ENCODE measurements at places on chromosomes 4 and X.
A peak's percentile ranks its signal among the peaks of the same experiment; 100 is the strongest.

GRCh38 chrX:150558424-150558823 lies 10.0 kb upstream of the MTM1 start:
- no peak for DNase-seq

DNA sequence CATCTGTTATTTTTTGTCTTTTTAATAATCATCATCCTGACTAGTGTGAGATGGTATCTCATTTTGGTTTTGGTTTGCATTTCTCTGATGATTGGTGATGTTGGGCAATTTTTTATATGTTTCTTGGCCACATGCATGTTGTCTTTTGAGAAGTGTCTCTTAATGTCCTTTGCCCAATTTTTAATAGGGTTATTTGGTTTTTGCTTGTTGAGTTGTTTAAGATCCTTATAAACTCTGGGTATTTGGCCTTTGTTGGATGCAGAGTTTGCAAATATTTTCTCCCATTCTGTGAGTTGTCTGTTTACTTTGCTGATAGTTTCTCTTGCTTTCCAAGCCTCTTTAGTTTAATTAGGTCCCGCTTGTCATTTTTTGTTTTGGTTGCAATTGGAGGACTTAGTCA lies 152.1 kb upstream of the MED14 start:
- DNase-seq = peak; percentile 22

DNA sequence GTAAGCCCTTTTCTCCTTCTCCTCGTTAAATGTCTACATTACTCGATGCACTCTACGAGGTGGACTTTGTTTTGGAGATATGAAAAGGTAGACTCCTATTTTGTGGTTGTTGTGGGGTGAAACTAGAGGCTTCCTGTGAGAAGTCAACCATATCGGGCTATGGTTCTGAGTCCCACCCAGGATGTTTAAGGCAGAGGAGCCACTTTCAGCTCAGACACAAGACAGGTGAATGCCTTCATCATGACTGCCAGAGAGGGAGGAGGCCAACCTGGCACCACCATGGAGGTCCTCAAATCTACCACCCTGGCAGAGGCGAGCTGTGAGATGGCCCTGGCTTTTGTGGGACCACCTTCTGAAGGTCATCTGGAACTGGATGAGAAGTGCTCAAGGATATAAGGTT lies 154.4 kb upstream of the KLF3 start:
- DNase-seq = no peak

- DNase-seq = no peak
Observed at GRCh38 chrX:78957049-78957767, 12.0 kb downstream of the P2RY10 start.

- DNase-seq = peak; percentile 22
Observed at GRCh38 chr4:96166806-96167205, 326.9 kb downstream of the PDHA2 start.

DNA sequence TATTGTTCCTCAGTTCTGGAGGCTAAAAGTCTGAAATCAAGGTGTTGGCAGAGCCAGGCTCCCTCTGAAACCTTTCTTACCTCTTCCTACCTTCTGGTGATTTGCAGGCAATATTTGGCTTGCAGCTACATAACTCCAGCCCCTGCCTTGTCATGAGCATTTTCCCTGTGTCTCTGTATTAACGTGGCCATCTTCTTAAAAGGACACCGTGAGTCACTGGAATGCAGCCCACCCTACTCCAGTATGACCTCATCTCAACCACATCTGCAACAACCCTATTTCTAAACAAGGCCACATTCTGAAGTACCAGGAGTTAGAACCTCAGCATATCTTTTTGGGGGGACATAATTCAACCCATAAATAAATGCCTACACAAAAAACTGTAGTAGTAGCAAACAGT lies 40.7 kb downstream of the FANCB start:
- peak; percentile 3 for DNase-seq

All from adipocyte (in vitro differentiated cells).